ENCODE measurements at places on chromosomes 12 and 14. TPM values are rescaled to one million over a fixed set of nuclear protein-coding genes. Genes with fewer than 3 reads are reported as not detected.

DNA sequence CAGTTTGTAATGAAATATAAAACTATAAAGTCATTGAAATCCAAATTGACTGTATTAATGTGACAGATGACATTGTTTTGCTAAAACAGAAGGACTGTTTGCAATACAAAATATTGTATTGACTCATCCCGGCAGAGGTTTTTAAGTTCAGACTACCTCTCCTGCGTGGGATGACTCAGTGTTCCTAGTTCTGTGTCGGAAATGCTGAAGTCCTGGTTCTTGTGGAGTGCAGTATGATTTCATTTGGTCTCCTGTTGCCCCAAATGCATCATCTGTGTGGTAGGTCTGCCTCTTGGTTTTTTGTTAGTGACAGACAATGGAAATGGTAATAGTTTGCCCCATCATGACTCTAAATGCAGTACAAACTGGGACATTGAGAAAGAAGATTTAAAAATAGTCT lies 27.8 kb downstream of the PELI2 start:
- H3K36me3 ChIP-seq = no peaks in the 10 kb centered on the region
- DNase-seq = no peak
- H3K27ac ChIP-seq = no peak overlapping the region
- H3K4me1 ChIP-seq = peaks cover 5% of the 10 kb centered on the region

DNA sequence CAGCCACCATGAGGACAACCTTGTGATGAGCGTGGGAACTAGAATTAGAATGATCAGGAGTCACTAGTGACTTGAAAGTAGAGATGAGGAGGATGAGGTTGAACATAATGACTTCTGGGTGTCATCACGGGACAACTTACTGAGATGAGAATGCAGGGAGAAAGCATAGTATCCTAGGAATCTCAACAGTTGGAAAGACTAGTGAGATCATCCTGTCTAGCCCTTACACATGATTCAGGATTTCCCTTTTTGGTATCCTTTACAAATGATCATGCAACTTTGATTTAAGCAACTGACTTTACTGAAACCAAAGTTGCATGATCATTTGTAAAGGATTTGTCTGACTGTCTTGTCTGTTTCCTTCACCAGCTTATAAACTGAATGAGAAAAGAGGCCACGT lies 51.8 kb upstream of the HIF1A start:
- H3K4me1 ChIP-seq = no peaks in the 10 kb centered on the region
- DNase-seq = no peak
- H3K36me3 ChIP-seq = no peaks in the 10 kb centered on the region
- no peak overlapping the region for H3K27ac ChIP-seq

GRCh38 chr14:90088176-90088575 lies 26.4 kb downstream of the KCNK13 start:
- H3K36me3 ChIP-seq = no peaks in the 10 kb centered on the region
- no peak overlapping the region for H3K4me3 ChIP-seq
- no peaks in the 10 kb centered on the region for H3K27me3 ChIP-seq
- H3K27ac ChIP-seq = no peak overlapping the region
- no peaks in the 10 kb centered on the region for H3K4me1 ChIP-seq

- H3K36me3 ChIP-seq = no peaks in the 10 kb centered on the region
- H3K27ac ChIP-seq = peak overlapping the region; percentile 80
- no peak for DNase-seq
- H3K27me3 ChIP-seq = no peaks in the 10 kb centered on the region
- H3K4me3 ChIP-seq = no peak overlapping the region
These were observed 100.4 kb downstream of the TMTC3 start for GRCh38 chr12:88242571-88242925.

- no peaks in the 10 kb centered on the region for H3K4me1 ChIP-seq
- H3K36me3 ChIP-seq = no peaks in the 10 kb centered on the region
- DNase-seq = no peak
- H3K27ac ChIP-seq = no peak overlapping the region
- H3K4me3 ChIP-seq = no peak overlapping the region
- H3K27me3 ChIP-seq = no peaks in the 10 kb centered on the region
These were observed 9.3 kb downstream of the STK38L start for GRCh38 chr12:27253347-27253746.

- no peak overlapping the region for H3K27ac ChIP-seq
- no peaks in the 10 kb centered on the region for H3K27me3 ChIP-seq
- DNase-seq = peak; percentile 77
- H3K4me1 ChIP-seq = no peaks in the 10 kb centered on the region
- H3K36me3 ChIP-seq = no peaks in the 10 kb centered on the region
- no peak overlapping the region for H3K4me3 ChIP-seq
These were observed 22.1 kb upstream of the NINJ2 start for GRCh38 chr12:685388-685787.

DNA sequence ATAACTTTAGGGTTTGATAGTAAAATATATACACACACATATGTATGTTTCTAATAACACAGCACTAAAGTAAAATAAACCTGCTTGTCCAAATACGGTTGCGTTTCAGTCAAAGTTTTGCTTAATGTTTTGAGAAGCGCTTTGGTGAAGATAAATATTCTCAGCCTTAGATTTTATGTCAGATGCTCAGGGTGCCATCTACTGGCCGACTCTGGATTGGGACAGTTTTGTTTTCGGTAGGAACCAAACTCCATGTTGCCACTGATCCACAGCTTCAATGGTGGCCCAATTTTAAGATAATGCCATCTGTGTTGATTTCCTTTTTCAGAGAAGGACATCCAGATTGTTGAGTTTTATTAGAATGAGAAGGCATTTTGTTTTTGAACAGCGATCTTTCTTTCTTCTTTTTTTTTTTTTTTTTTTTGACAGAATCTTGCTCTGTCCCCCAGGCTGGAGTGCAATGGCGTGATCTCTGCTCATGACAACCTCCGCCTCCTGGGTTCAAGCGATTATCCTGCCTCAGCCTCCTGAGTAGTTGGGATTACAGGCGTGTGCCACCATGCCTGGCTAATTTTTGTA lies 43.1 kb downstream of the LLPH start:
- H3K4me3 ChIP-seq = no peak overlapping the region
- H3K4me1 ChIP-seq = peaks cover 2% of the 10 kb centered on the region
- peak; percentile 67 for DNase-seq
- H3K27ac ChIP-seq = no peak overlapping the region
- H3K36me3 ChIP-seq = no peaks in the 10 kb centered on the region

DNA sequence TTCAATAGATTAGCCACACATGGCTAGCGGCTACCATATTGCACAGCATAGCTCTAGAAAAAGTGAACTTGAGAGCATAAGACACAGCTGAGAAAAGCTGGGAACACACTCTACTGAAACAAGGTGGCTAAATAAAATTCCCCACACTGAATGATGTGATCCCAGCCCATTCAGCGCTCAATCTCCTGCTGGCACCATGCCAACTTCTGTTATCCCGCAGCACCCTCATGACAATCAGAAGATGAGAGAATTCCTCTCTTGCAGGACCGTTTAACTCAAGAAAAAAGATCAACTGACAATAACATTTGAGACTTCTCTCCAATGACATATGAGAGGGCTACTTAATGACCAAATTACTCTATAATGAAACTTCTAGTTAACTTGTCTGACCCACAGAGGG lies 115.4 kb downstream of the ADAMTS20 start:
- H3K4me1 ChIP-seq = no peaks in the 10 kb centered on the region
- H3K27ac ChIP-seq = no peak overlapping the region
- H3K4me3 ChIP-seq = no peak overlapping the region
- no peaks in the 10 kb centered on the region for H3K27me3 ChIP-seq
- H3K36me3 ChIP-seq = no peaks in the 10 kb centered on the region
- no peak for DNase-seq

DNA sequence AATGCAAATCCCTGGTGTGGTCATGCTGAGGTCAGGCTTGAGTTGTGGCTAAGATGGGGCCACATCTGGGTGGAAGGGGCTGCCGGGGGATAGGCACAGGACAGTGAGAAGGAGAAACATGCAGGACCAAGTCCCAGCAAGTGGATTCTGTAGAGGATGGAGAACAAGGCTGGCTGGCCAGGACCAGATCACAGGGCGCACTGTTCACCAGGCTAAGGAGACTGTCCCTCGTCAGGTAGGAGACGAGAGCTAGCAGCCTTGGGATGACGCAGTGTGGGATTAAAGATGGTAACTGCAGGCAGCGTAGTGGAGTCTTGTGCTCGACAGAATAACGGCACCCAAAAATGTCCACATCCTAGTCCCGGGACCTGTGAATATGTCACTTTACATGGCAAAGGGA lies 336.1 kb downstream of the BCL11B start:
- H3K27ac ChIP-seq = no peak overlapping the region
- H3K27me3 ChIP-seq = no peaks in the 10 kb centered on the region
- H3K4me1 ChIP-seq = no peaks in the 10 kb centered on the region
- no peaks in the 10 kb centered on the region for H3K36me3 ChIP-seq
- H3K4me3 ChIP-seq = no peak overlapping the region

DNA sequence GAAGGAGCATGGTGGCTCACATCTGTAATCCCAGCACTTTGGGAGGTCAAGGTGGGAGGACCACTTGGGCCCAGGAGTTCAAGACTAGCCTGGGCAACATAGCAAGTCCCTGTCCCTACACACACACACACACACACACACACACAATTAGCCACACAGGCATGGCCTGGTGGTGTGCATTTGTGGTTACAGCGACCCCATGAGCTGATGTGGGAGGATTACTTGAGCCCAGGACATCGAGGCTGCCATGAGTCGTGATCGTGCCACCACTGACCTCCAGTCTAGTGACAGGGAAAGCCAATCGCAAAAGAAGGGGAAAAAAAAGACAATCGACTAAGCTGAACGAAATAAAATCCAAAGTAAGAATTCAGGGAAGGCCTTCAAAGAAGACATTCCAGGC lies 67.9 kb downstream of the TBX3 start:
- DNase-seq = no peak
- no peak overlapping the region for H3K4me3 ChIP-seq
- H3K36me3 ChIP-seq = no peaks in the 10 kb centered on the region
- no peak overlapping the region for H3K27ac ChIP-seq
- no peaks in the 10 kb centered on the region for H3K4me1 ChIP-seq
- H3K27me3 ChIP-seq = no peaks in the 10 kb centered on the region

DNA sequence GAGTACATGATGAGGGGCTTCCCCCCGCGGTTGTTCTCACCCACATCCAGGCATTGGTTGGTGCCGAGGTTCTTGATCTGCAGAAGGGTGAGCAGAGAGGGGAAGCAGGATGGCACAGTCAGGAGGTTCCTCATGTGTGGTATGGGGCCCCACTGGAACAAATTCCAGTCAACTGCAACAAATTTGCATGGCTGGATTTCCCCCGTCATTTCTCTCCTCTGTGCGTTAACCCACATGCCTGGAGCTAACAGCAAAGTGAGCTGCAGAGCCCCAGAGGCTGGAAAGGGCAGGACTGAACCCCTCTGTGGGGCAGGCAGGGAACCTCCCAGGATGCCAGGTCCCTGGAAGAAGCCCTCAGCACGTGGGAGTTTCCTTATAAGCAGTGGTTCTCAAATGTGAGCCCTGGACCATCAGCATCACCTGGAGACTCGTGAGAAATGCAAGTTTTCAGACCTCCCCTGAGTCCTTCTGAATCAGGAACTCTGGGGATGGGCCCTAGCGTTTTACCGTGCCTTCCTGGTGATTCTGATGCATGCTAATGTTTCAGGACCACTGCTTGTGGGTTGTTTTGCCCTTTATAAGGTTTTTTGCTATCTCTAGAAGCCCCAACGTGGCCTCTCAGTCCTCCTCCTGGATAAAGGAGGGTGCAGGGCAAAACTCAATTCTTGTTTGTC lies 11.0 kb upstream of the CELA1 start:
- H3K27me3 ChIP-seq = no peaks in the 10 kb centered on the region
- no peaks in the 10 kb centered on the region for H3K36me3 ChIP-seq
- no peaks in the 10 kb centered on the region for H3K4me1 ChIP-seq
- H3K27ac ChIP-seq = no peak overlapping the region
- DNase-seq = no peak
- no peak overlapping the region for H3K4me3 ChIP-seq

- H3K36me3 ChIP-seq = no peaks in the 10 kb centered on the region
- DNase-seq = no peak
- H3K27ac ChIP-seq = no peak overlapping the region
- H3K27me3 ChIP-seq = no peaks in the 10 kb centered on the region
- no peak overlapping the region for H3K4me3 ChIP-seq
These were observed 8.5 kb downstream of the CRACR2A start for GRCh38 chr12:3744229-3744901.

GRCh38 chr12:62632411-62632918 lies 165.8 kb downstream of the MON2 start:
- no peak overlapping the region for H3K27ac ChIP-seq
- DNase-seq = peak; percentile 11
- no peaks in the 10 kb centered on the region for H3K36me3 ChIP-seq
- H3K4me3 ChIP-seq = peak overlapping the region; percentile 47
- H3K4me1 ChIP-seq = peaks cover 17% of the 10 kb centered on the region
- no peaks in the 10 kb centered on the region for H3K27me3 ChIP-seq

DNA sequence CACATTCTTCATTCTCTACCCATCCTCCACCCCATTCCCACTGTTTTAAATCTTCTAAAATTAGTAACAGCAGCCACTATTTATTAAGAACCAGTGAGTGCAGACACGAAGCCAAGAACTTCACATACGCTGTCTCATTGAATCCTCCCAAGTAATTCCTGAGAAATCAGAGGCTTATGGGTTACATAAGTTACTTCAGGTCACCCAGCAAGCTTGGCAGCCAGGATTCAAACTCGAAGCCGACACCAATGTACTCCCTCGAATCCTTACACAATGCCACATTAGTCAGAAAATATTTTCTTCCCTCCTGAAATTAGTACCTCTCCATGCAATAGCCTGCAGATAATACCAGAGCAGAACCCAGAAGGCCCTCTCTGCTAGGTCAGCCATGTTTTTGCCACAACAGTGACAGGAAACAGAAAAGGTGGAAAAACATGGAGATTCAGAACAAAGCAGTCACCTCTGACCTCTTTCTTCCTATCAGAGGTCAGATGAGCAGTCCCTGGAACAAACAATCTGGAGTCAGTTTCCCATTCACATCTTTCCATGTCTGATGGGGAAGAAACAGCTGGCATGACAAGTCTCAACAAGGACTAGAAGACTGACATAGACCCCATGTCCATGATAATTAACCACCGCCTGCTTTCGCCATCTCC lies 16.4 kb downstream of the NID2 start:
- no peak overlapping the region for H3K27ac ChIP-seq
- no peaks in the 10 kb centered on the region for H3K27me3 ChIP-seq

DNA sequence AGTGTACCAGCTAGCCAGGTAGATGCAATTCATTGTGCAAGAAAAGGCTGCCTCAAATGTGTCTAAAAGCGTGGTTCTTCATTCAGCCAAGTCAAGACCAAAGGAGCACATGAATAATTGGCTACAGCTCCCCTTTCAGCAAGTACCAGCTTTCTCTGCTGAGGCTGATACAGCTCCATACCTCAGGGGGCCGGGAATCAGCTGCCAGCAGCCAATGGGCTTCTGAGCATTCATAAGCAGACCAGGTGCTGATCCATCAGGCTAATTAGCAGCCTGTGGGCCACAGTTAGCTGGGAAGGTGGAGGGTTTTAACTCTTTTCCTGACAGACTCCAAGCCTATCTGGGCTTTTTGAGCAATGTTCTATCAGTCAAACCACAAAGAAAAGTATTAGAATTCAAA lies 264.7 kb downstream of the APAF1 start:
- H3K4me3 ChIP-seq = no peak overlapping the region
- no peaks in the 10 kb centered on the region for H3K36me3 ChIP-seq
- H3K27ac ChIP-seq = no peak overlapping the region
- no peaks in the 10 kb centered on the region for H3K27me3 ChIP-seq

The ASCL1 gene
- polyA plus RNA-seq = not detected

The CD163L1 gene
- polyA plus RNA-seq = 2.8 TPM

The PRH2 gene
- polyA plus RNA-seq = 0.21 TPM

The NPFF gene
- not detected for polyA plus RNA-seq

The HOXC13 gene
- polyA plus RNA-seq = not detected

The KCNK10 gene
- not detected for polyA plus RNA-seq

The POP5 gene
- 60.2 TPM for polyA plus RNA-seq

The TMEM229B gene
- polyA plus RNA-seq = 0.03 TPM

The C12orf54 gene
- polyA plus RNA-seq = not detected

The OR6C65 gene
- polyA plus RNA-seq = not detected

The CCND2 gene
- 0.96 TPM for polyA plus RNA-seq

The GZMB gene
- polyA plus RNA-seq = not detected

The WNT1 gene
- not detected for polyA plus RNA-seq

The RBMS2 gene
- 90.5 TPM for polyA plus RNA-seq

Measured in endothelial cell of umbilical vein (primary cell).